Left renal cortex interstitium (tissue), 4 donors: ENCODE measurements at places on chromosomes 1 and 21. TPM values are rescaled to one million over a fixed set of nuclear protein-coding genes. Genes with fewer than 3 reads are reported as not detected.

DNA sequence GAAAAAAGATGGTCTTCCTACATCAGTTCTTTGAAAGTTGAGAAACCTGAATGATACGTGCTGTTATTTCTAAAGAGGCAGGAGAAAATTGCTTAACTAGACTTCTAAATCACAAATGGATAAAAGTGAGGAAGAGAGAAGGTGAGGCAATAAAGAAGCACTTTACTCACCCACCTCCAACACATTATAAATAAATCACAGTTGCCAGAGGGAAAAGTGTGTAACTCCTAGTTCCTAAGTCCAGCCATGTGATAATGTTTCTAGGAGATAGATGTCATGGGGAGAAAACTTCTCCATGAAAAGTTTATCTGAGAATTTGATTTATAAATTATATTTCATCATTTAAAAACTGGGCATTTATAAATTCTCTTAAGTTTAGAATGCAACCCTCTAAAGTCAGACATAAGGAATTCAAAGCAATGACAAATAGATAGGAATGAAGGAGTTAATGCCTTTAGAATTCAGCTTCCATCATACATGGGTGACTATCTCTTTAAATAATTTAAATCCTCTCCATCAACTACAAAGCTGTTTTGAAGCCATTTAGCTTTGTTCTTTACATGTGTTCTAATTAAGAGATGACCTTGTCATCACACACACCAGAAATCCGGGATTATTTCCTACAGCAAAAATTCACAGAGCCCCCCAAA, 60.0 kb downstream of the NRIP1 start:
- no peak for DNase-seq

GRCh38 chr1:203596673-203597210, 29.9 kb upstream of the ATP2B4 start:
- DNase-seq, result no peak

GRCh38 chr1:108149796-108150467, 50.2 kb downstream of the SLC25A24 start:
- no peak for DNase-seq

DNA sequence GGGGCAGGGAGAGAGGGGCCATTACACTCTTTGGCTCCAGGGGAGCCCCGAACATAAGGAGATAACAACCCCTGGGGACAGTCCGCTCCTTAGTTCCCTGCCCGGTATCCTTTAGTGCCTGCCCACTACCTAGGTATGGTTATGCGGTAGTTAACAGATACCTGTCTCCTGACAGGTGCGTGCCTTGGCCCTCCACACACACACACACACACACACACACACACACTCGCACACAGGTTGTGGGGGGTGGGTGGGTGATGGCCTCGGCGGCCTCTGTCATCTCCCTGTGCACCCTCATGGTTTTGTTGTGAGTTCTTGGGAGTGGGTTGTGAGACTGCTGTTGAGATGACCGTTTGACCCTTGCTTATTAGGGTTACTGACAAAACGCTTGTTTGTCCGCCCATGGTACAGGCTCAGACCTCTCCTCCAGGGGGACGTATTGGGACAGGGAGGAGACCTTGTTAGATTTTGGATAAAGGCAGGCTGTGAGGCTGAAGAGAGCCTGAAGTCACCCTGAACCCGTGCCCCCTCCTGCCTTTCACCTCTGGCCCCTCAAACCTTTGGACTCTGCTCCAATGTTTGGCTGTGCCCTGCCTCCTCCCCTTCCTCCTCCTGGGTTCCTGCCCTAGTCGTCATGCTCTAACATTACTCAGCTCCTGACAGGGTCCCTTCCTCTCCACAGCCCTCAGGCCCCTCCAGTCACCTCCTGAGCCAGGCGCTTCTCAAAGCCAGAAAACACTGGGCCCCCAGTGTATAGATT, 979 bp downstream of the RASSF5 start:
- no peak for DNase-seq

GRCh38 chr1:7366955-7367665, 404.0 kb upstream of the VAMP3 start:
- no peak for DNase-seq

- no peak for DNase-seq
These were observed 8.4 kb upstream of the HIVEP3 start for GRCh38 chr1:41927118-41927517.

- no peak for DNase-seq
These were observed 162.2 kb upstream of the RAB4A start for GRCh38 chr1:229108598-229109201.

DNA sequence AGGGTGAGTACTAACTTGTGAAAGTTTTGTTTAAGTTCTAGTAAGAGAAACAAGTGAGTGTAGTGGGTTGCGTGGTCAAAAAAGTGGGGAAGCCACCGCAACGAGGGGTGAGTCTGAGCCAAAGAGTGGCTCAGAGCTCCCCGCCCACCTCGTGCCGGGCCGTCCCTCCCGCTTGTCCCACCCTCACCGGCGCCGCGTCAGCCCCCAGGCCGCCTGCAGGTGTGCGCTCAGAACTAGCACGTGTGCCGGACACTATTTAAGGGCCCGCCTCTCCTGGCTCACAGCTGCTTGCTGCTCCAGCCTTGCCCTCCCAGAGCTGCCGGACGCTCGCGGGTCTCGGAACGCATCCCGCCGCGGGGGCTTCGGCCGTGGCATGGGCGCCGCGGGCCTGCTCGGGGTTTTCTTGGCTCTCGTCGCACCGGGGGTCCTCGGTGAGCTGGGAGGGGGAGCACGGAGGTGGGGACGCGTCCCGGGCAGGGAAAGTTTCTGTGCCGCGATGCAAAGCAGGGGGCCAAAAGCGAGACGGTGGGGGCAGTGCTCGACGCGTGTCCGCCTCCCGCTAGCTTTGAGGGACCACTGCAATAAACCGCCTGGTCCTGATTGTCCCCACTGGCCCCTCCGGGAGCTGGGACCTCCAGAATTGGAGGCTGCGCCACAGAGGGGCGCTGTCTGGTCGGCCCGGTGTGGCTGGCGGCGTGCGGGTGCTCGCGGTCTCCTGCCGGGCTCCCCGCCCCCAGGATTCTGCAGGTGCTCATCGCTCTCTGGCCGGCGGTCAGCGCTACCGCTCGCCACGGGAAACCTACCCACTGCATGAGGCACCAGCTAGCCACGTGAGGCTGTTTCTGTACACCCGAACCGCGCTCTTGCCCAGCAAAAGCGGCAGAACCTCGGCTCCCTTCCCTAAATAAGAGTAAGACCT, at the start of gene CR2:
Gene CR2 (plus strand): TSS at position 283 of the 919 bp plus-strand sequence. CDS start 91 bp downstream, at position 374.
- DNase-seq, result no peak

- DNase-seq, result no peak
These were observed 3.3 kb downstream of the RIMS3 start for GRCh38 chr1:40662151-40662550.

- no peak for DNase-seq
These were observed 871 bp upstream of the PSMA5 start for GRCh38 chr1:109427171-109427467.

GRCh38 chr1:244214009-244214967, 163.2 kb downstream of the ZBTB18 start:
- no peak for DNase-seq

GRCh38 chr1:53315456-53316423, 12.1 kb downstream of the LRP8 start:
- no peak for DNase-seq

DNA sequence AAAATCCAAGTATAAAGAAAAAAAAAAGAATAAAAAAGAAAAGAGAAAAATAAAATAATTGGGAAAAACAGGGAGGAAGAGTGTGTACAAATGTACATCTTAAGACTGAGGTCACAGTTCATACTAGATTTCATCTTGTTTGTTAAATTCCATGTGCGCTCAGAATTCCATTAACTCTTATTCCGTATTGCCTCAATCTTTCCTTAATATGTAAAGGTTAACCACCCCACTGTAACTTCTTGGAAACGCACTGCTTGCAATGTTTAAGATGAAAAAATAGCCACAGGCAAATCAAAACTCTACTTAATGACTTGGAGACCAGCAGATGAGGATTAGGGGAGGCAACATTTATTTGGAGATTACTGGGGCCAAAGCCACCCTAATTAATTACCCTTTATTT, 23.9 kb upstream of the KCNE1 start:
- no peak for DNase-seq

- DNase-seq, result no peak
These were observed 82.7 kb upstream of the ZBTB18 start for GRCh38 chr1:243968413-243968812.

GRCh38 chr1:98674075-98674781, 12.7 kb downstream of the SNX7 start:
- no peak for DNase-seq

DNA sequence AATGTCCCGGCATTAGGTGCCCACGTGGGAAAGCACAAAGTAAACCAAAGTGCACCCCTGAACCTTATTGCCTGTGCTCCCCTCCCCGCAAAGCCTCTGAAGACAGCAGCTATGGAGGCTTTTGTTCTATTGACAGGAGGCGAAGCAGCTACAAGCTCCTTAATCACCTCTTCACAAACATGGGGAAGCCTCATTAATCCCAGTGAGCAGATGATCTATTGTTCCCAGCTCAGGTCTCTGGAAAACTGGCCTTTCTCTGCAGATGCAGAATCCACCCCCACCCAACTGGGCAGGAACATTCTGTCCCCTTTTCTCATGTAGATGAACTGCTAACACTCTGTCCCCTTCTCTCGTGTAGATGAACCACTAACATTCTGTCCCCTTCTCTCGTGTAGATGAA, 190.5 kb upstream of the CSF3R start:
- no peak for DNase-seq

DNA sequence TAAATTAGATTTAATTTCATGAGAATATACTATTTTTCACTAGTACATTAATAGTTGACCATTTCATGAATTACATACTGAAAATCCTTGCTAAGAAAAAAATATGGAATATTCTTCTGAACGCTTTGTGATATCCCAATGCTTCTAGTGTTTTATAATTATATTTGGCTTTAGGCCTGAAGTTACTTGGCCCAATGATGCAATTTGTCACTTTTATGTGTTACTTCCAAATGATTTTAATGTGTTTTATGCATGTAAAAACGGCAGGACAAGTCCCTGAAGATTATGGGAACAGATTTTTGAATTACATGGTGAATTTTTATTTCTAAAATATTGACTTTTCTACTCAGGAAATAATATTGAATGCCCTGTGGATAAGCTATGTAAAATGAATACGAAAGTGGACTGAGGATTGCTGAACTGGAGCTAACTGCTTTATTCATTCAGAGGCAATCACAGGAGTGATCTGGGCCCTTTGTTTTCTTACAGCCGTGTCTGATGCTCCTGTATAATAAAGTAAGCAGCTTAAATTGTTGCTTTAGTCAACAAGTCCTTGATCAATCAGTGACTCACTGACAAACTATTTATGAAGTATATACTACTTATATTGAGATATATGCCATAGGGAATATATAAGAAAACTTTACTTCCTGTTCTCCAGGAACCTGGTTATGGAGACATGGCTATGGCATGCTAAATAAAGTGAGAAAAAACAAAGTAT, 543.0 kb upstream of the RGS18 start:
- no peak for DNase-seq

DNA sequence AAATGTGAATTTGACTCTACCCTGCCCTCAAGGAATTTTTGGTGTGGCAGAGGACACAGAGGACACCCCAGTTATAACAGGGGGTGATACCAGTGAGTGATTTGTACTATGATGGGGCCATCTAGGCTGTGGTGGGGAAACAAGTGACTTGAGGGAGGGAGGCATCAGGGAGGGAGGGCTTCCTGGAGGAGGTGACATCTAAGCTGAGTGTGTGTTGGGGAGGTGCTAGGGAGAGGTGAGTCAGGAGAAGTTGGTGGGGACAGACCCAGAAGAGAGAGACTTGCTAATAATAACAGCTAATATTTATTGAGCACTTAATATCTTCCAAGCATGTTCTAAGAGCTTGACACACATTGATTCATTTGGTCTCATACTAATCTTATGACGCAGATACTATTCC, 19.9 kb upstream of the TTC4 start:
- no peak for DNase-seq

GRCh38 chr1:57711326-57711725, 287.5 kb upstream of the DAB1 start:
- no peak for DNase-seq

- no peak for DNase-seq
These were observed 18.1 kb downstream of the URB2 start for GRCh38 chr1:229643996-229644745.

DNA sequence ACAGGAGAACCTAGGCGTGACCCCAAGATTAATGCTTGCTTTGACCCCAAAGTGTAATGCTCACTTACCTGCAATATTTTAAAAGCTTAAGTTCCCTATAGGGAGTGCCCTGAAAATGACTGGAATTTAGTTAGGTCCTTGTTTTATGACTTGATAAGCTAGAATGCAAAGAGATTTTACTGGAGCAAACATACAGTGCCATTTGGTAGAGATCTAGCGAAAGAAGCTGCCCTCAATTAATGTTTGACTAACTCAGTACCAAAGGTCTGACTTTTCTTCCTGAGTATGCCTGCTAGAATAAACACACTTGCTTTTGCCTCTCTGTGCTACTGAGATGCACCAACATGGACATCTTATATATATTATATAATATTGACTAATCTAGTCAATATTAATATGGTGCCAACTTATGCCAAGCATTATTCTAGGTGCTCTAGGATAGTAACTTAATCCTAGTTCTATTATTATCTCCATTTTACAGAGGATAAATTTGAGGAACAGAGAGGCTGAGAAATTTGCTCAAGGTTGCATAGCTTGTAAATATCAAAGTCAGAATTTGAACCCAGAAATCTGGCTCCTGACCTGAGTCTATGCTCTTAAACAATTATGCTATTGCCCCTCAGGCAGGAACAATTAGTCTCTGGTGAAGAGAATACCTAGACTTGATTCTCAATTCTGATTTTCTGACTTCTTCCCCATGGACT, 18.2 kb downstream of the S100A10 start:
- no peak for DNase-seq

The OR2L3 gene
- not detected for polyA plus RNA-seq

The LEFTY2 gene
- 1.6 TPM for polyA plus RNA-seq

The SLC9C2 gene
- 0.18 TPM for polyA plus RNA-seq

The CHAF1B gene
- polyA plus RNA-seq, result 8.7 TPM

The PHLDA3 gene
- 16.8 TPM for polyA plus RNA-seq

The GJA8 gene
- polyA plus RNA-seq, result 0.61 TPM

The DSCAM gene
- polyA plus RNA-seq, result 0.11 TPM

The SH3D21 gene
- polyA plus RNA-seq, result 18.5 TPM

The TSSK3 gene
- 9.1 TPM for polyA plus RNA-seq

The LCE6A gene
- polyA plus RNA-seq, result not detected
